Aorta (tissue), 5 donors: ENCODE measurements at places on chromosomes 11 and 22. TPM values are rescaled to one million over a fixed set of nuclear protein-coding genes. Genes with fewer than 3 reads are reported as not detected.

UBQLN3 gene
- total RNA-seq: 0.99 TPM

DNAJB13 gene
- total RNA-seq: not detected

ACTN3 gene
- total RNA-seq: 3.0 TPM

INPP5J gene
- 3.3 TPM for total RNA-seq

TMEM45B gene
- 0.19 TPM for total RNA-seq

HIRA gene
- 20.8 TPM for total RNA-seq

CNTF gene
- total RNA-seq: 1.9 TPM

NPTXR gene
- 21.9 TPM for total RNA-seq

GGT1 gene
- total RNA-seq: 4.0 TPM

GRCh38 chr11:639332-639955 is 2.4 kb downstream of the DRD4 start:
- DNase-seq: no peak

DNA sequence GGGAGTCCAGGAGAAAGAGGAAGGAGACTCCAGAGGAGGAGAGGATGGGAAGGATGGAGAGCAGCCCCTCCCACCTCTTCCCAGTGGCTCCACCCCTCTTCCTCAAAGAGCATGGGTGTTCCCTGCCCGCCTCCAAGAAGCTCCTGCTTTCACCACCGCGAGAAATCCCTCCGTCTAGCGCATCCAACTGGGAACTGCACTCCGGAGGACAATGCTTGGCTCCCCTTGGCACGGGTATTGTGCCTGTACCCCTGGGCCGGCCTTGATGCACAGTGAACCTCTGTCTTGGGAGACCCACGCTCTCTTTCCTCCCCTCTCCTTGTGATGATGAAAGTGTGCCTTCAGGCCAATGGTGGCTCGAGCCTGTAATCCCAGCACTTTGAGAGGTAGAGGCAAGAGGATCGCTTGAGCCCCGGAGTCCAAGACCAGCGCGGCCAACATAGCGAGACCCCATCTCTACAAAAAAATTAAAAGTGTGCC is 14.9 kb upstream of the ADA2 start:
- peak; percentile 12 for DNase-seq

DNA sequence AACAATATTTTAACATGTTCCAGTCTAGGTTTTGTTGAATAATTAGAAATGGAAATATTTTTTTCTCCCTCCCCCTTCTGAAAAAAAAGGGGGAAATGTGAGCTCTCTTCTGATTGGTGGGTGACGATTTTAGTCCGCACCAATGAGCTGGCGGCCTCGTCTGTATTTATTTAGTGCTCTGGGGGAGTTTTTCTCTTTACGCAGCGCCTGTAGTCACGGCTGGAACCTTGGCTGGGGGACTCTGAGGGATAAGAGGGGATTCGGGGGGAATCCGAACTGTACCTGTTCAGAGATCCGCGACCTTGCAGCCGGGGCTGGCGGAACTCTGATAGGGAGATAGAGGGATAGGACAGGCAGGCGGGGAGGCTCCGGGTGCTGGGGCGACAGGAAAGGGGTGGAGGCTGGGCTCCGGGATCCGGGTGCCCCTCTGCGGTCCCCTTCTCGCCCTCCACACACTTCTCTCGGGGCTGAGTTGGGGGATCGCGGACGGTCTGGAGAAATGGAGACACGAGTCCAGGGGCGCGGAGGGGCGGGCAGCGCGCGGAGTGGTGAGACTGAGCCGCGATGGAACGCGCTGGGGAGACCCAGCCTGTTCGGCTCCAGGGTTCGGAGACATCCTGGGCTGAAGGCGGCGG is 99.7 kb upstream of the HSD17B12 start:
- DNase-seq: no peak

GRCh38 chr22:50169774-50170341 is 673 bp upstream of the PANX2 start:
- no peak for DNase-seq

- DNase-seq: no peak
Observed at GRCh38 chr11:96235751-96236150, 107.2 kb downstream of the MAML2 start.

DNA sequence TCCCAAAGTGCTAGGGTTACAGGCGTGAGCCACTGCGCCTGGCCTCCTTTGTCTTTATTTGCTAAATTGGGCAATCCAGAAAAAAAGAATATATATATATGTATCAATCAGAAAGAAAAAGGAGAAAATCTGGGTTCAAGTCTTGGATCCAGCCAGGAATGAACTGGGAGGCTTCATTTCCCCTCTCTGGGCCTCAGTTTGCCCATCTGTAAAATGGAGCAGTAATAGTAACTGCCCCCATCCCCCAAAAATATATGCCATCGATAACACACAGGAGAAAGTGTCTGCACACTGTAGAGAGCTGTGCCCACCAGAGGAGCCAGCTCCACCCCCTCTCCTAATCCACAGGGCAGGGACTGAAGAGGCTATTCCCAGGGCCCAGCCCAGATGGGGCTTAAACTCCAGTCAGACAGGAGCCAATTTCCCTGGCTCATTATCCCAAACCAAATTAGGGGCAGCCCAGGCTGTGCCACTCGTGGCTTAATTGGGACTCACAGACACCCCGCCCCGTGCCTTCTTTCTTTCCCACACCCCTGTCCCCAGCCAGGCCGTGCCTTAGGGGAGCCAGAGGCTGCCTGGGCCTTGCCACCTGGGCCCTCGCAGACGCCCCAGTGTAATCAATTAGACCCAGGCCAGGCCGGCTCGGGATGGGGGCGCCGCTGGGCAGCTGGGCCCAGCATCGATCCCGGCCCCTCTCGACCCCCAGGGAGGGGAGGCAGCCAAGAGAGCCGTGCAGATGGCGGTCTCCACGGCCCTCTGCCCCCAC is 171.5 kb downstream of the MN1 start:
- DNase-seq: no peak

GRCh38 chr11:3796801-3797328 is 489 bp downstream of the NUP98 start:
- DNase-seq: no peak

DNA sequence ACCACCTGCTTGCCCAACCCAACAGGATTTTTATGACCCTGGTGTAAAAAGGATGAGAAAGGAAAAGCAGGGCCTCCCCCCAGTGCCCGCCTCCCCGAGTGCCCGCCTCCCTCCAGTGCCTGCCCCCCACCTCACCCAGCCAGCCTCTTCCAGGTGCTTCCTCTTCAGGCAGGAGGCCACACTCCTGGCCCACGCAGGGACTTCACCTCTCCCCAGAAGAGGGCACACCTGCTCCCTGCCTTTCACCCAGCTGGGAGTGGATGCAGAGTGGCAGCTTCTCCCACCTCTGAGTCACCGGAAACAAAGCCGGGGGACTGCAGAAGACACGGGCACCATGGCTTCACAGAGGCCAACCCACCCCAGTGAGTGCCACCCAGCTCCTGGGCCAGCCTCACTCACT is 16.1 kb downstream of the CPT1A start:
- DNase-seq: no peak

- no peak for DNase-seq
Observed at GRCh38 chr11:12141283-12141682, 30.9 kb downstream of the MICAL2 start.

GRCh38 chr11:6468712-6469495 is 4.8 kb downstream of the TRIM3 start:
- DNase-seq: peak; percentile 96

GRCh38 chr22:29715705-29716104 is 4.1 kb upstream of the CABP7 start:
- no peak for DNase-seq

GRCh38 chr11:43393765-43394355 is 35.1 kb downstream of the TTC17 start:
- peak; percentile 47 for DNase-seq

DNA sequence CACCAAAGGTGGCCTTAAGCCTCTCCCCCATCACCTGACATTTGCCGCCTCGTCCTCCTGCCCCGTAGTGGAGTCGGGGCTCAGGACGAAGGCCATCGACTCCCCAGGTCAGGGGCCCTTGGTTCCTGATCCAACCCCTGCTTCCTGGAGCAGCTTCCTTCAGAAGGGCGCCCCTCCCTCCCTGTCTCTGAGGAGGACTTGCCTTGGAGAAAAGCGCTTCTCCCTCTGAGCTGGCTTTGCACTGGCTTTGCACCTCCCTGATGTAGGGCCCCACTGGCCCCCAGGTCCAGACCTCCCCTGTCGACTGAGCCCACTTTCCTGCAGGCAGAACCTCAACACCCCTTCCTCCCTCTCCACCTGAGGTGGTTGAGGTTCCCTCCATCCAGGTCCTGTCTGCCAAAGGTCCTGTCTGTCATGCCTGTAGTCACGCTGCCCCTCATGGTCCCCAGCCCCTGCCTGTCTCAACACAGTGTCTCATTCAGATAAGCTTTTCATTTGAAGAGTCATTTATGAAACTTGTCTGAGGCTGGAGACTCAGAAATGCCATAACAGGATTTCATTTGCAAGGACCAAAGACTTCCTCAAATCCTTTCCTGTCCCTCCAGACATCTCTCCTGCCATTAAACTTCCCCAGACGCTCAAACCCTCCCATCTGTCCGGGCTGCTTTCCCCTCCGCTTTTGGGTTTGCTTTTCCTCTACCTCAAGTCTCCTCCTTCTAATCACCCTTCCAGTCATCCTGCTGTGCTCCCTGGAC is 78.4 kb downstream of the MYO7A start:
- peak; percentile 55 for DNase-seq

DNA sequence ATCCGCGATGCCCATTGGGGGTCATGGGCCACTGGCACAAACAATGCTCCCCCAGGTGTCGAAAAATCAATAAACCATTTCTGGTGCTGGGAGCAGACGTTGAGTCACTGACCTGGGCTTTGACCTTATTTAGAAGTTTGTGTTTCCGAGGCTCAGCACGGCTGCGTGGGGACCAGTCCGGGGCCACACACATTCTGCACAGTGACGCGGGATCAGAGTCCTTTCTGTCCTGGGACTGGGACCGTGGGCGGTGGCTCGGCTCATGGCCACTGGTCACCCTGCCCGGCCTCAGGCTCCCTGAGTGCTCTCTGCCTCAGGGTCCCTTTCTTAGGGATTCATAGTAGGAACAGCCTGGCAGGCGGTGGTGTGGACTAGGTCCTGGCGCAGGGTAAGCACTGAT is 1266.0 kb downstream of the BRD1 start:
- no peak for DNase-seq

DNA sequence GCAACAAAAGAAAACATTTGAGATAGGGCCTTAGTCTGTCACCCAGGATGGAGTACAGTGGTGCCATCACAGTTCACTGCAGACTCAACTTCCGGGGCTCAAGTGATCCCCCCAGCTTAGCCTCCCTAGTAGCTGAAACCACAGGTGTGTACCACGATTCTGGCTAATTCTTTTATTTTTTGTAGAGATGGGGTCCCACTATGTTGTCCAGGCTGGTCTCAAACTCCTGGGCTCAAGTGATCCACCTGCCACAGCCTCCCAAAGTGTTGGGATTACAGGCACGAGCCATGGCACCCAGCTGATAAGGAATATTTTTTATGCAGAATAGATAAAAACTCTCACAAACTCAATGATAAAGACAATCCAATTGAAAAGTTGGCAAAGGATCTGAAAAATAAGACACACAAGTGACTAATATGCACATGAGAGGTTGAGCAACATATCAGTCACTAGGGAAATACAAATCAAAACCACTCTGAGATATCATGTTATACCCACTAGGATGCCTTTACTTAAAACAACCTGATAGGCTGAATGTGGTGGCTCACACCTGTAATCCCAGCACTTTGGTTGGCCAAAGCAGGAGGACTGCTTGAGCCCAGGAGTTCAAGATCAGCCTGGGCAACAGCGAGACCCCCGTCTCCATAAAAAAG is 33.9 kb upstream of the CLTCL1 start:
- no peak for DNase-seq

DNA sequence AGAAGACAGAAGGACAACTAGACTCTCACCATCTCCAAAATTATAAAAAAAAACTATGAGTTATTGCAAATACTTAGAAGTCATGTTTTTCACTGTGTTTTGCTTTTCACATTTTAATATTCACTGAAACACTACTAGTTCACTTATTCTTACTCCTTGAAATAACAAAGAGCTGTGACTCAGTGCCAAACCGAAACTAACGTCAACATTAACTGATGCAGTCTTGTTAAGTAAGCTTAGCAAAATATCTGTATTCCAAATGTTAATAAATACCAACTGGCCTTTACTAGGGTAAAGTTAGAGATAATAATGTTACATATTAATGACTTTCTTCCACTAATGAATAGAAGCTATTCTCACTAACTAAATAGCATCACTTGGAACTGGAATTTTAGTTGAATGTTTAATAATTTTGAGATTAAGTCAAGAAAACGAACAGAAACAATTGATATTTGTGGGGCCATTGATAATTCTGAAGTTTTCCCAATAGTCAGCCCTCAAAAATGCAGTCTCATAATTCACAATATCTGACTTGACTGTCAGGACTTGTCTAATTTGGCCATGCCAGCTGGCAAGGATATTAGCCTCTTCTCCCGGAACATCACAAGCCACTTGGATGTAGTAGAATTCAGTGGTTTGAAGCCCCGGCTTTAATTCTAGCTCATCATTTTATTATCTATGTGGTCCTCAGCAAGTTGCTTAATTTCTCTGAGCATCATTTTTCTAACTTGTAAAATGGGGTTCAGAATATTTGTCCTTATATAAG is 230.1 kb upstream of the DDI1 start:
- DNase-seq: no peak

DNA sequence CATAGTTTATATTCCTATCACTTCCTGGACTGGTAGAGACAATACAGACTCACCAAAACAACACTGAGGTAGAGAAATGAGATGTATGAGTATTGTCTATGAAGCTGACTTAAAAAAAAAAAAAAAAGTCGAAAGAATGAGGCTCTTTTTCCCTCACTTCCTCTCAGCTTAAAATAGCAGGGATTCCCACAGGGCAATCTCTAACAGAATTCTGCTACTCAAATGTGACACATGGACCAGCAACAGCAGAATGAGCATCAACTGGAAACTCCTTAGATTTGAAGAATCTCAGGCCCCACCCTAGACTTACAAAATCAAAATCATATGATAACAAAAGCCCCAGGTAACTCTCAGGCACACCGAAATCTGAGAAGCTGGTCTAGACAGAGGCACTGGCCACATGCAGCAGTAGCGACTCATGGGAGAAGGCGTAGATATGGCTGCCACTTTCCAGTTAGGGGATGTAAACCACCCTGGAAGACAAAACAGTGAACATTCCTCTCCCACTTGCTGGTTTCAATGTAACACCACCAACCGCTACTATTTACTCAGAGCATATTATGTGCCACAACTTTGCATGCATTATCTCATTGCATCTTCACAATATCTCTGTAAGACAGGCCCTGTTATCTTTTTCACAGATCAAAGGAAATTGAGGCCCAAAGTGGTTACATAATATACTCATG is 128.0 kb downstream of the RBFOX2 start:
- DNase-seq: no peak

GRCh38 chr11:116126562-116126961 is 622.3 kb upstream of the CADM1 start:
- no peak for DNase-seq

GRCh38 chr11:45259592-45259991 is 26.5 kb downstream of the SYT13 start:
- peak; percentile 70 for DNase-seq

DNA sequence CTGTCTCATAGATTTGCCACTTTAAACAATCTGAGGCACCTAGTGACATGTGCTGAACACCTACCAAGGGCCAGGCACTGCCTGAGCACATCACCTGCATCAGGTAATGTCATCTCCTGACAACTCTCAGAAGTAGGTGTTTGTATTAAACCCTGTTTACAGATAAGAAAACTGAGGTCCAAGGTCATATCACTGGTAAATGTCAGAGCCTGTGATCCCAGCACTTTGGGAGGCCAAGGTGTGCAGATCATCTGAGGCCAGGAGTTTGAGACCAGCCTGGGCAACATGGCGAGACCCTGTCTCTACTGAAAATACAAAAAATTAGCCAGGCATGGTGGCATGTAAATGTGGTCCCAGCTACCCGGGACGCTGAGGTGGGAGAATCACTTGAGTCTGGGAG is 39.1 kb upstream of the ACCSL start:
- no peak for DNase-seq

- DNase-seq: no peak
Observed at GRCh38 chr11:44938066-44938691, 12.5 kb downstream of the TP53I11 start.
